Inflammatory macrophage (primary cell): ENCODE measurements at places on chromosomes 7 and 10.

GRCh38 chr10:132984801-132985545 is 42.6 kb upstream of the CFAP46 start:
- no peak for DNase-seq

DNA sequence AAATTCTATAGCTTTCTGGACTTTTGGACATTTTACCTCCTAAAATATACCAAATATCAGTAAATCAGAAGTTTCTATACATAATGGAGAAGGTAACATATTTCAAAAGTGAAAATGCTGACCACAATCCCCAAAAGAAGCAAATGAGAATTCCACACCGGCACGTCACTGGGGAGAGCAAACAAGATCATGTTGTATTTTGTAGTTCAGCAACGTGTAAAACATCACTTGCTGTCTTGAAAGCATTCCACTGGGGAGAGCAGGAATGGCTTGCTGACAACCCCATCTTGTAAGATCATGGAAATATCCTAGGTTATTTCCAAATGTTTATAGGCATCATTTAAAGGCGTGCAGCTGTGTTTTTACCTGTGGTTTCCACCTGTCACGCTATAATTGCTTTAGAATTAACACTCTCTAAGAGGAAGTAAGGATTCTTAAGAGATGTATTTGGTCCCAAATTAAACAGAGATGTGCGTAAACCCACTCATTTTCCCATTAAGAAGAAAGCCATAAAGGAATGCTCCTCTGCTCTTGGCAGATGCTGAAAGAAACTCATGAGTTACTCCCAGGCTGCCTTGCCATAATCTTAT is 397.1 kb upstream of the POT1 start:
- DNase-seq: no peak

GRCh38 chr10:33706191-33706590 is 371.7 kb upstream of the NRP1 start:
- DNase-seq: no peak

GRCh38 chr7:31027161-31027965 is 24.7 kb upstream of the ADCYAP1R1 start:
- DNase-seq: no peak

GRCh38 chr10:17025444-17026295 is 103.9 kb downstream of the CUBN start:
- DNase-seq: peak; percentile 91

DNA sequence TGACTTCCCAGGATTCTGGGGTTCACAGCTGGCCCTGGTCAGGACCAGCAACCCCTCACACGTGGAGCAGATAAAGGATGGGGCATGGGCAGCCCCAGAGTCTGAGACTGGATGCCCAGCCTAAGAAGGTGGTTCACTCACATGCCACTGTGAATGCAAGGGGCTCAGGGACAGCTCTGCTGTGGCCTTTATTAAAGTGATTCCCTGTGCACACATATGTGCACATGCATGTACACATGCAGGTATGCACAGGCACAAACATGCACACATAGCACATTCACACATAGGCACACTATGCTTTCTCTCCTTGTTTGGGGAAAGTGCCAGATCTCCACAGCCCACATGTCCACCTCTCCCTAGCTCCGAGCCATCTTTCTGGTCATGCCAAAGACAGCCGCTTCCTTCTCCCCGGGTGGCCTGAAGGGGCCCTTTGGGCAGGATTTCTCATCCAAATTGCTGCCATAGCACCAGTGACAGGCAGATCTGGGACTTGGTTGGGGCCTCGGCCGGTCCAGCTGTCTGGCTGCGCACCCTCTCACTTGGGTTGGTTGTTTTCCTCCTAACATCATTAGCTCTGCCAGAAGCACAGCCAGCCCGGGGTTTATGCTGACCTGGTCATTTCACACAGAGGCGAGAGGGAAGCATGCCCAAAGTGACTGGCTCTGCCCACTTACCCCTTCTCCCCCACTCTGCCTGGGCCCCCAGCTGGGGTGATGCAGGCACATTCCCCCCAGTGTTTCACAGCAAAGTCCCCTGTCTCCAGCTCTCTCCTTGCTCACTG is 1.4 kb downstream of the GCK start:
- no peak for DNase-seq

DNA sequence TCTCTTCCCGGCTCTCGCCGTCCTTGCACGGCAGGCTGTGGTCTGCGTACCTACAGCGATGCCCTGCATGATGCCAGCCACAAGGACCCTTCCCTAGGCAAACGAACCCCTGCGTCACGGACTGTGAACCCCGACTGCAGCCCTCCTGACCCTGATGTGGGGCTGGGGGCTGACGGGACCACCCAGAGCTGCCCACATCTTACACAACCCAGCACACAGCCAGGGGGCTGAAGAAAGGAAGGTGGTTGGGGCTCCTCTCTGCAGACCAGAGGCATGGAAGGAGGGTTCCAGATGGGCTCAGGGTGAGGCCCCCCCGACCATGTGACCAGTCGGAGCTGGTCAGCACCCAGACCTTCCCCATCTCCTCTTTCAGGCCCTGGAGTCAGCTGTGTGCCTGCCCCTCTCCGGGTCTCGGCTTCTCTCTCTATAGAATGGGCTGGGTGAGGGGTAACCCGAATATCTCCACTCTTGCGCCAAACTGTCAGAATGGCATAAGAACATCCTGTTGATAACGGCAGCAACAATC is 41.4 kb downstream of the EBF3 start:
- DNase-seq: no peak

GRCh38 chr10:121002586-121003205 is 151.5 kb downstream of the WDR11 start:
- DNase-seq: no peak

DNA sequence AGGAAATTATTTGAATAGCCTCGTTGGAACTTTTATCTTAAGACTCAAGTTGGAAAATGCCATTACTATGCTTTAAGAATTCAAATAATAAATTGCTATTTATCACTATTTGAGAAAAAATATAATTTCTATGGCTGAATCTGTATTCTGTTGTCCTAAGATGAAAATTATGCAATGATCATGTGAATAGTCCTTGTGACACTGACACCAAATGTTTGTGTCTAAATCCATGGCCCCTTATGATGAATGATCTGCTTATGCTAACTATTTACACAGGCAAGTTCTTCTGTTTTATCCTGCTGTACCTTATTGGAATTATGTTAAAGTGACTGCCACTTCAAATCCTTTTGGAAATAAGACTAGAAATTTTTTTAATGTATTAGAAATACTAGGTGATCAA is 208.7 kb downstream of the DOCK4 start:
- DNase-seq: peak; percentile 31

DNA sequence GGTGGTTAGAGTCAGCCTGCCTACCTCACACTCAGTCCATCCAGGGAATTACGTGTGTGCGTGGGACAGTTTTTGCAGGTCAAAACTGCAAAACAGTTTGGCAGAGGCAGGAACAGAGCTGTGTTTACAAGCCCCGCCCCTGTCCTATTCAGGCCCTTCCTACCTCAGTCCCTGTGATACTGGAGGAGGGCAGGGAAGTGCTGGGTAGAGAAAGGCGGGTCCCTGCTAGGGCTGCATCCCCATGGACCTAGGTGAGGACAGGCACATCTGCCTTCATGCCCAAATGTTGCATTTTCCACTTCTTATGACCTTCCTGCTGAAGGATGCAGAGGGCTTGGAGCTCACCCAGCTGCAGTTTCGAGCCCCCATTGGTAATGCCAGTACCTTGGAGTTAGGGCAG is 25.1 kb downstream of the SBDS start:
- no peak for DNase-seq

- no peak for DNase-seq
Observed at GRCh38 chr7:15213093-15213492, 310.5 kb upstream of the DGKB start.

GRCh38 chr7:159084069-159084801 is 60.4 kb downstream of the VIPR2 start:
- DNase-seq: no peak

DNA sequence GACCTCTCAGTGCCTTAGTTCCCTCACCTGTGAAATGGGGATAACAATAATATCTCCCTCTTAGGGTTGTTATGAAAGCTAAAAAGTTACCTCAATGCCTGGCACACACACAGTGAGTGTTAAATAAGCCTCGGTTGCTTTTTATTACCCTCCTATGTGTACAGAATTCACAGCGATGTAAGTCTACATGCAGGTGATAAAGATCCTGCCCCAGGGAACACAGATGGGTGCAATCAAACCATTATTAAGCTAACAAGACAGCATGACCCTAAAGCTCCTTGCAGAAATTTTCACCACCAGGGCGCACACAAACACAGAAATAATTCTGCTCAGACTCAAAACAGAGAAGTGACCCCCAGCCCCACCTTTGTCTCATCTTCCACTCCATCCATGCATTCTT is 261.9 kb downstream of the SNX10 start:
- DNase-seq: no peak

DNA sequence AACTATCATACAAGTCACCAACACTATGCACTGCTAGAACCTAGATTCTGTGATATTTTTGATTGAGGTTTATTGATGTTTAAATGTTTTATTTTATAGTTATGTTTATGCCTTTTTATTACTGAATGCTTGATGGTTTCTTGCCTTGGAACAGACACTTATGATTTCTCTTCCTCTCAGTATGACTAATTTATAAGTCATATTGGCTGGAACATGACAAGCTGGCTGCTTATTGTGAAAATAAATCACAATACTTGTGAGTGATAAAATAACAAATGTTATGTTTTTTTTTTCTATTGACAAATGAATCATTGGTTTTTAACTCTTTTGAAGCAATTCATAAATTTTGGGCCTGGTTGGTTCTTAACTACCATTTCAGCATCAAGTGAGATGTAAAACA is 142.0 kb upstream of the MALRD1 start:
- DNase-seq: no peak

GRCh38 chr7:130667593-130668257 is 823 bp downstream of the COPG2 start:
- no peak for DNase-seq

DNA sequence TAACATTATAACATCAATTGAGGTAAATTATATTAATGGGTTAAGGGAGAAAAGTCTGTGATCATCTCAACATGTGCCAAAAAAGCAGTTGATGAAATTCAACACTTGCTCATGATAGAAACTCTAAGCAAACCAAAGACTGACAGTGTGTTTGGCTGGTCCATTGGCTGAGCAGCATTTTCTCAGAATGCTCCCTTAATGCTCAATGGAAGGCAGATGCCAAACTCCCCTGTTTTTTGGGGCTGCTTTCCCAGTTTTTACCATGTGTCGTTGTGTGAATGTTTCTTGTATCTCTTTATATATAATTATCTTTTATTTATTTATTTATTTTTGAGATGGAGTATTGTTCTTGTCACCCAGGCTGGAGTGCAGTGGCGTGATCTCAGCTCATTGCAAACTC is 114.7 kb downstream of the SEC23IP start:
- no peak for DNase-seq

DNA sequence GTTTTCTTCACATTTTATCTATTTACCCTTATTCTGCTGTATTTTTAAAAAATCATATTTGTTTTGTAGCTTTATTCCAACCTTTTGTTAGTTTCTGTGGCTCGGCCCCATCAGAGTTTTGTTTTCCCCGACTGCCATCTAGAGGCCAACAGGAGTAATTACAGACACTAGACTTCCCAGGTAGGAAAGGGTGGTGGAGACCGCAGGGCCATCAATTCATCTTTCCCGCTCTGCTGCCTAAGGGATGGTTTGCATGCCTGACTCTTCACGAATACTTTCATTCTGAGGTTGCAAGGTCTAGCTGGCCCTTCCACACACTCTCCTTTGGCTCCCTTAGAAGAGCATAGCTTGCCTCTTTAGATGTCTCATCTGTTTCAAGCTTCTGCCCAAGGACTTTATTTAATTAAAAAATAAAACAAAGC is 38.3 kb downstream of the LYZL2 start:
- peak; percentile 62 for DNase-seq

GRCh38 chr7:116979430-116979829 is 26.1 kb downstream of the ST7 start:
- DNase-seq: no peak

GRCh38 chr7:137656227-137656849 is 190.4 kb downstream of the DGKI start:
- peak; percentile 87 for DNase-seq

DNA sequence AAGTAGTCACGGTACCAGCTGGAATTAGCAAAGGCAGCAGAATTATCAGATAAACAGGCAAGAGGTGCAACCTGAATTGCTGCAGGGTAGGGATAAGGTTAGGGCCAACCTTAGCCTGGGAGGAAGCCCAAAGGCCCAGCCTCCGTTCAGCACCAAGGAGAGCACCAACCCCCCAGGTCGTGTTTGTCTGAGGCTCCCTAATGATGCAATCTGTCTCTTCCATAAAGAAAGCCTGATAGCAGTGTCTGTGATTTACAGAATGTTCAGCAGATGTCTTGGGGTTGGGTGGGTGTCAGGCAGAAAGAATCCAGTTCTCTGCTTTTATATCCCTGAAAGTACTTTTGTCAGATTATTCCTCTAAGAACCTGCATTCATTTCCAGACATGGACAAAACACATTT is 328.4 kb upstream of the AOAH start:
- DNase-seq: peak; percentile 7

GRCh38 chr10:3806603-3807002 is 21.6 kb upstream of the KLF6 start:
- DNase-seq: no peak

DNA sequence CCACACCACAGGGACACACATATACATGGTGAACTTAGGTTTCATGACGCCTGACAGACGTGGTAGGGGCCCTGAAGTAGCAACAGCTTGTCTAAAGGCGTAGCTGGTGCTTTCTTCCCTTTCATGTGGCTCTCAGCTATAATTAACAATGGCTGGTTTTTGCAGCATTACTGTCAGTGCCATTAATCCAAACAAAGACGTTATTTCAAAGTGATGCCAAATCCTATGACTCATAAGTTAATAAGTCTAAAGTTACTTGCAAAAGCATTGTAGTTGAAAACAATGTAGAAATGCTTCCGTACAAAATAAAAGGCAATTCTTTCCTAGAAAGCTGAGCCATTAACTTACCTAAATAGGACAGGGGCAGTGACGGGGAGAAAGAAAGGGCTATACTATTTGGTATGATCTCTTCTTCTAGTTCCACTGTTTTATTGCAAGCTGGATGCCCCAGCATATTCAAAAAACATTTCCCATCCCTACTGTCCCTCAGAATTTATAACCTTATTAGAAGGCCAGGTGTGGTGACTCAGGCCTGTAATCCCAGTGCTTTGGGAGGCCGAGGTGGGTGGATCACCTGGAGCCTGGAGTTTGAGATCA is 105.4 kb downstream of the ODAD2 start:
- DNase-seq: no peak

DNA sequence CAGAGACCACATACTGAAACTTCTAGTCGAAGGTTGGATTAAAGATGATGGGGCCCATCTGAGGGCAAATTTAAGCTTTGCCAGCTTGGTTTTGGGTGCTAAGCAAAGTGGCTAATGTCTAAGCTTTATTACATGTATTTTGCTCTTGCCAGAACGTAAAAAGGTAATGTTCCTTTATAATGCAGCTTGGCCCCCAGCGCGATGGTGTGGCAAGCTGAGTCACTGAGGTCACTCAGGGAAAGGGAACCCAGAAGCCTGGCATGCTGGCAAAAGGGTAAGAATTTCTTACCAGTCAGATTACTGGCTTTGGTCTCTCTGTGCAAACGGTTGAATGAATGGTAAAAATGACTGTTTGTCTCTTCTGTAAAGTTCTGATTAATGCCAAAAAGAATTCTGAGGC is 158.3 kb upstream of the KCND2 start:
- DNase-seq: no peak
